Left hindlimb (tissue), 1 donor: ENCODE measurements at places on chromosomes 11 and 22.

GRCh38 chr11:62025487-62026105 lies 58.2 kb upstream of the FTH1 start:
- no peak for DNase-seq

DNA sequence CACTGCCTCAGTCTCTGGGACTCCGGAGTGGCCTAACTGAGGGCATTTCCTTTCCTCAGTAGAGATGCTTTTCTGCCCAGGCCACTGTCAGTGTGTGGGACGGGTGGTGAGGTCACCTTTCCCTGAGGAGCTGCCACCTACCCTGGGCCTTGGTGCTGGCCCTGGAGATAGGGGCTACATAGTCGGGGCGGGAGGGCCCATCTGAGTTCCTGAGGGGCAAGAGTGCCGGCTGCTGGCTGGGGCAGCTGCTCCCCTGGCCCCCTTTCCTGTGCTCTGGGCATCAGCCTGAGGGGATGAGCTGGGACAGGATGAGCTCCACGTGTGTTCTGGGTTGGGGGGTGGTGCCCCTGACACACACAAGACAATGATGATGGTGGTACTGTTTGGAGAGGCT lies 5.4 kb downstream of the KCNC1 start:
- DNase-seq: no peak

DNA sequence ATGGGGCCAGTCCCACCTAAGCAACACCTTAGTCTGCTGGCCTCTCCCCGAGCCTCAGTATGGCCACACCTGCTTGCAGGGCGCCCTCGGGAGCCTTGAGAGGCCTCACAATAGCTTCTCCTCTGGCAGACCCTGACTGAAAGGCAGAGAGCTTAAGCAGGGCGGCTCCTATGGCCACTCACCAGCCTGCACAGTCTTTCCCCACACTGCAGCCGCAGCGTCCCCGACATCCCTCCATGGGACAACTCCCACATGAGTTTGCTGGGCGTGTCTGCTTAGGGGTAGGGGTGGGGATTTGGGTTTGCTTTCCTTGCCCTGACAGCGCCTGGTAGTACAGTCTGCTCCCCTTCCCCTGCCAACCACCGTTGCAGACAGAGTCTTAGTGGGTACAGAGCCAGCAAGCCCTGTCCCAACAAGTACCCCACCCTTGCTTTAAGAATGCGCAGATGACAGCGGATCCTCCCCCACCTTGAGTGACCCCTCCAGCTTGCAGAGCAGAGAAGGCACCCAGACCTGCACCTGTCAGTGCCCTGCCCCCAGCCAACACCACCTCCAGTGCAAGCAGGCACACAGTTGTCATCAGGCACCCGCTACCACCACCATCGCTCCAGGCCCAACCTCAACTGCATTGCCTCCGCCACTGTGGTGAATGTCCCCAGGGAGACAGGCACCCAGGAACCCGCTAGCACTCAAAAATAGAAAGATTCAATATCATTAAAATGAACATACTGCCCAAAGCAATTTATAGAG lies 413.8 kb upstream of the ARHGAP42 start:
- DNase-seq: no peak

DNA sequence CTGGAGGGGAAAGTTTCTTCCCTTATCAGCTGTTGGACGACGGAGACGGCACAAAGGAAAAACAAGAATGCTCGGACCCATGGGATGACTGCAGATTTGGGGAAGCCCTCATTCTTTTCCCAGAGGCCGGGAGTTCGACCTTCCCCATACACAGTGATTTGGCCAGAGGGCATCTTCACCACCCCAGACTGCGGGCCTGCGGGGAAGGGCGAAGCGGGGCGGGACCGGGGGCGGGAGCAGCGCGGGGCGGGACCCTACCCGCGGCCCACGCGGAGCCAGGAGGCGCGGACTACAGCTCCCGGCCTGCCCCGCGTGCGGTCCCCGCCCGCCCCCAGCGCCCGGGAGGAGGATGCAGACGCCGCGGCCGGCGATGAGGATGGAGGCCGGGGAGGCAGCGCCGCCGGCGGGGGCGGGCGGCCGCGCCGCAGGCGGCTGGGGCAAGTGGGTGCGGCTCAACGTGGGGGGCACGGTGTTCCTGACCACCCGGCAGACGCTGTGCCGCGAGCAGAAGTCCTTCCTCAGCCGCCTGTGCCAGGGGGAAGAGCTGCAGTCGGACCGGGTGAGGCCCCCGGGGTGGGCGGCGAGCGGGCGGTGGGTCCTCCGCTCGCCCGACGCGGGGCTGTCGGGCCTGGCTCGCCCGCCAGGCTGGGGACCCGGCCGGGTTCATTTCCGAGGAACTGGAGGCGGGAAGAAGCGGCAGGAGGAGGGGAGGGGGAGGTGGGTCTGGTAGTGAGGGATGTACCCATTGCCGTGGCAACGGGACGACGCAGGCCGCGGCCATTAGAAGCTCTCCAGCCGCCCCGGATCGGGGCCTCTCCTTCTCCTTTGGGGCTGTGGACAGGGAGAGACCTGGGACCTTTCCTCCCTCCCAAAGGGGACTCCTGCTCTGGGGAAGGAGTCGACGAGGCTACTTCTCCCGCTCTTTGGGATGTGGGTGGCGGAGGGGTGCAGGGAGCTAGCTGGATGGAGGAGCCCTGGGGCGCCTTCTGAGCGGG lies at the start of gene KCTD17:
Gene KCTD17 (plus strand): TSS at position 352 of the 995 bp plus-strand sequence. CDS start 19 bp downstream, at position 371.
- DNase-seq: peak; percentile 82

- DNase-seq: no peak
Measured at GRCh38 chr11:17343907-17344306, 7.7 kb upstream of the NCR3LG1 start.

- DNase-seq: no peak
Measured at GRCh38 chr11:11280826-11281225, 72.2 kb downstream of the CSNK2A3 start.

GRCh38 chr11:16986434-16987204 lies 27.6 kb downstream of the PLEKHA7 start:
- no peak for DNase-seq

DNA sequence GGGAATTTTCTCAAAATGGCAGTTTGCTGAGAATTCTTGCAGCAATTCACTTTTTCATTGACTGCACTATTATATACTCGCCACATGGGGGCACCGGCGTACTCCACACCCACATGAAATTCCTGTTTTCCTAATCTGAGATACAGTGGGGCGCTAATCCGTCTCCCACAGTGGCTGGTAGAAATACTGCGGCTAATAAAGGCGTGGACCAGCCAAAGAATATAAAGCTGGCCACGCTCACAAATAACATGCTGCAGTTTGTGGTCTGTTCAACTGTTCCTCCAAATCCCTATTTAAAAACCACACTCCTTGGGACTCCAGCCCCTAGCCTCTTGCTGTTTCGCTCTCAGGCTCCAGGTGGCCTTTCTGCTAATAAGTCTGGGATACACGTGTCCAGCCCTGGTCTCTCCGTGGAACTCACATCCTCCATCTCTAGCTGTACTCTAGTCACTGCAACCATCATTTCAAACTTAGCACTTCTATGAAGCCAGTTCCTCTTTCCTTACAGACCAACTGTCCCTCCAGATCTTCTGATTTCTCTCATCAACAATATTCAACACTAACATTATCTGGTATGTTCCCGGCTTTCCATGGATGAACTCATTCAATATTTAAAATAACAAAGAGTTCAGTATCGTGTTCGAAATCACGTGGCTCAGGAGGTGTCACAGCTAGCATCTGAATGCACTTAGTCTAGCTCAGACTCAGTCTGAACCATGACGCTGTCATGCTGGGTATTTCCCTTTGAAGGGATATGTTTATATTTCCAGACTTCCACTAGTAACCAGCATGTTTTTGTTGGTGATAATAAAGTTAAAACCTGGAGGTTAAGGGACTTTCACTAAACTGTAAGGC lies 22.0 kb downstream of the TBRG1 start:
- peak; percentile 66 for DNase-seq

- no peak for DNase-seq
Measured at GRCh38 chr22:47011131-47011858, 248.8 kb downstream of the TBC1D22A start.

DNA sequence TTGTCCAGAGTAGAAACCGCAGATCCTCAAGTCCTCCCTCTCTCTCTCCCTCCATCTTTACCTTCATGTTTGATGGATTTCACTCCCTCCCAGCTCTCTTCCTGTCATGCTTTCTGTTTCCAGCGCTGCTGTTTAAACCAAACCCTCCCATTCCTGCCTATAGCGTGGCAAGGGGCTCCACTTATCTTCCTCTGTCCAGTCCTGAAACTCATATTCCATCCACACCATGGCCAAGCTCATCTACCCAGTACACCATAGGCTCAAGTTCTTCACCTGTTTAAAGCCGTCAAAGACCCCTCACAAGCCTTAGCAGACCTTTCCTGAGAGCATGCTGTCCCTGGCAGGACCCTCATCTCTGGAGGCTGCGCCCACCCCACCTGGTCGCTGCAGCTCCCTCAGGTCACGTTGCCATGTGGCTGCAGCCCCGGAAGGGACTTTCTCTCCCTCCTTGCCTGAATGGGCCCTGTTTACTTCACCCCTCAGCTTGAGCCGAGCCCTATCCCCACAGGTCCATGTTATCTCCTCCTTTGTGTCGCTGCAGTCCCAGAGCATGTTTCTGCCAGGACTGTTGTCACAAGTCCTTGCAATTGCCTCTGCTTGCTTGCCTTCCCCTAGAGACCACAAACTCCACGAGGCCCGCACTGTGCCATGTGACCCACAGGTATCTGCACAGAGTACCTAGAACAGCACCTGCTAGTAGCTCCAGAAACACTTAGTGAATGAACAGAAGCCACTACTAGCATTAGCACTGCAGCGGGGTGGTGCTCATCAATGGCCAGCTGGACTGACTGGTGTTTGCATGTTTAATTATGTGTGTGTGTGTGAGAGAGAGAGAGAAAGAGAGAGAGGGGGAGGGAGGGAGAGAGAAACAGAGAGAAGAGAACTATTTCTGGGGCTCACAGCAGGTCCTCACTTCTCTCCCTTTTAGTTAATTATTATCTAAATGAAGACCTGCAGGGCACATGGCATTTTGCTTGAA lies 149.4 kb upstream of the SNX19 start:
- DNase-seq: no peak
